PC-3 (cell line): ENCODE measurements at places on chromosomes 1 and 21. TPM values are rescaled to one million over a fixed set of nuclear protein-coding genes. Genes with fewer than 3 reads are reported as not detected.

LRRC3 gene
- total RNA-seq = 3.1 and 4.1 TPM in 2 replicates

TCEA3 gene
- 18.7 and 23.6 TPM in 2 replicates for total RNA-seq

CFHR3 gene
- total RNA-seq = not detected in 2 replicates

RSPO1 gene
- total RNA-seq = not detected in 2 replicates

SPATA45 gene
- not detected in 2 replicates for total RNA-seq

GREM2 gene
- not detected in 2 replicates for total RNA-seq

BCL2L15 gene
- 0.29 TPM in 1 of 2 replicates, not detected in the other for total RNA-seq

DSCAM gene
- total RNA-seq = not detected in 2 replicates

BEND5 gene
- total RNA-seq = 1.9 and 3.1 TPM in 2 replicates

ZNF672 gene
- total RNA-seq = 83.9 and 89.4 TPM in 2 replicates

TAF1A gene
- 27.9 and 29.4 TPM in 2 replicates for total RNA-seq

SPATA21 gene
- not detected in 2 replicates for total RNA-seq

LINGO4 gene
- not detected in 2 replicates for total RNA-seq

SPRR2F gene
- not detected in 2 replicates for total RNA-seq

PIK3CD gene
- total RNA-seq = 4.5 and 6.0 TPM in 2 replicates

TP73 gene
- total RNA-seq = 2.5 and 2.6 TPM in 2 replicates

PRKAB2 gene
- 16.0 and 23.5 TPM in 2 replicates for total RNA-seq

ADAMTS1 gene
- 12.9 and 25.1 TPM in 2 replicates for total RNA-seq

HLX gene
- 4.0 and 8.1 TPM in 2 replicates for total RNA-seq

KCNE2 gene
- not detected in 2 replicates for total RNA-seq

CLCA1 gene
- total RNA-seq = not detected in 2 replicates

ZFP69B gene
- total RNA-seq = 2.5 and 3.0 TPM in 2 replicates

MROH7 gene
- not detected in 2 replicates for total RNA-seq

PDZK1IP1 gene
- not detected in 2 replicates for total RNA-seq

CDCA8 gene
- 30.1 and 31.8 TPM in 2 replicates for total RNA-seq

FALEC gene
- 0.73 TPM in 1 of 2 replicates, not detected in the other for total RNA-seq

CORT gene
- 1.2 TPM in 1 of 2 replicates, not detected in the other for total RNA-seq

SPRR2A gene
- not detected in 2 replicates for total RNA-seq

LMOD1 gene
- total RNA-seq = 0.06 and 0.07 TPM in 2 replicates

RAB25 gene
- 18.1 and 18.5 TPM in 2 replicates for total RNA-seq

TCHHL1 gene
- not detected in 2 replicates for total RNA-seq

SH2D1B gene
- total RNA-seq = 0.04 TPM in 1 of 2 replicates, not detected in the other

IVL gene
- total RNA-seq = 0.55 and 1.0 TPM in 2 replicates

ETV3L gene
- total RNA-seq = not detected in 2 replicates

ATP1A4 gene
- total RNA-seq = 0.04 TPM in 1 of 2 replicates, not detected in the other

HIVEP3 gene
- total RNA-seq = 8.4 and 9.8 TPM in 2 replicates

AMY1A gene
- not detected in 2 replicates for total RNA-seq

STK40 gene
- 14.4 and 15.9 TPM in 2 replicates for total RNA-seq

PADI6 gene
- total RNA-seq = not detected in 2 replicates

RNF186 gene
- 0.69 TPM in 1 of 2 replicates, not detected in the other for total RNA-seq

NMNAT2 gene
- total RNA-seq = 6.0 and 6.6 TPM in 2 replicates

A3GALT2 gene
- total RNA-seq = 0.58 TPM in 1 of 2 replicates, not detected in the other

RAB3B gene
- 4.5 and 5.0 TPM in 2 replicates for total RNA-seq

DDAH1 gene
- total RNA-seq = 65.9 and 68.2 TPM in 2 replicates
